Mucosa of gallbladder (tissue), 1 donor: ENCODE measurements at places on chromosomes 7 and 10.

DNA sequence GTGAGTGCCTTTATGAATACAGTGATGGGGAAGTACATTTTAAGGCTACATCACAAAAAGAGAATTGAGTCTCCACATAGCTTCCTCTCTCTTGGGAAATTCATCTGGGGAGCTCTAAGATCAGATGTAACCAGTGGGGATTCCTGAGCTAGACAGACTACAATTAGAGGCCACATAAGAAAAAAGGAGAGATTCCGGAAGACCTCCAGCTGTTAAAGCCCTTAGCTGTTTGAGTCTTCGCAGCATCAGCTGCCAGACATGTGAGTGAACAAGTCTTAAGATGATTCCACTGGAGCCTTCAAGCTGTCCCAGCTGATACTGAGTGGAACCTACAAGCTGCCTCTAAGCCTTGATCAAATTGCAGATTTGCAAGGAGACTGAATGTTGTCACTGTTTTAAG lies 448.5 kb downstream of the NXPH1 start:
- DNase-seq = no peak

DNA sequence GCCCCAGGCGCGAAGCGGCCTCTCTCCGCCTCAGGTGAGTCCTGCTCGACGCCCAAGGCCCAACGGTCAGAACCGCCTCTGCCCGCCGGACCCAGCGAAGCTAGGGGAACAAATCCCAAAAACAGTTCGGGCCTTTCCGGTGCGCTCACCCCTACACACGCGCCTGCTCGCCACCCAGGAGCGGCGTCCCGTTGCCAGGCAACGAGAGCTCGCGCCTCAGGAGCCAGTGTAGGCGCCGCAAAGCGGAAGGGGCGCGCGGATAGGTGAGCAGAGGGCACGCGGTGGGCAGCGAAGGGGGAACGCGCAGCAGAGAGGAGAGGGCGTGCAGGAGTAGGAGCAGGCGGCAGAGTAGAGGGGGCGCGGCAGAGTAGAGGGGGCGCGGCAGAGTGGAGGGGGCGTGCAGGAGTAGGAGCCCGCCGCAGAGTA lies at the start of the genes DYDC1 and DYDC2:
TSS of gene DYDC1 (minus strand) at position 193 of the 426 bp plus-strand sequence. CDS start 4,154 bp downstream, outside the sequence.
TSS of gene DYDC2 (plus strand) at position 219 of the 426 bp plus-strand sequence. CDS start 5,663 bp downstream, outside the sequence.
- DNase-seq = peak; percentile 45

GRCh38 chr10:85863301-85864172 lies 503.1 kb downstream of the GRID1 start:
- no peak for DNase-seq

DNA sequence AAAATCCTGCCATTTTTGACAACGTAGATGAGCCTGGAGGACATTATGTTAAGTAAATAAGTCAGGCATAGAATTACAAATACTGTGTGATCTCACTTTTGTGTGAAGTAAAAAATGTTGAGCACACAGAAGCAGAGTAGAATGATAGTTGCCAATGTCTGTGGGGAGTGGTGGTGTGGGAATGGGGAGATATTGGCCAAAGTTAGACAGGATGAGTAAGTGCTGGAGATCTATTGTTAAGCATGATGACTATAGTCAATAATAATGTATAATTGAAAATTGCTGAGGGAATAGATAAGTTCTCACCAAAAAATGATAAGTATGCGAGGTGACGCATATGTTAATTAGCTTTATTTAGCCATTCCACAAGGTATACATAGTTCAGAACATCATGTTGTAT lies 92.0 kb downstream of the GPR85 start:
- no peak for DNase-seq

GRCh38 chr7:80362010-80362618 lies 149.8 kb downstream of the GNAT3 start:
- DNase-seq = no peak

- peak; percentile 18 for DNase-seq
Observed at GRCh38 chr7:77455321-77455720, 39.2 kb upstream of the GSAP start.

DNA sequence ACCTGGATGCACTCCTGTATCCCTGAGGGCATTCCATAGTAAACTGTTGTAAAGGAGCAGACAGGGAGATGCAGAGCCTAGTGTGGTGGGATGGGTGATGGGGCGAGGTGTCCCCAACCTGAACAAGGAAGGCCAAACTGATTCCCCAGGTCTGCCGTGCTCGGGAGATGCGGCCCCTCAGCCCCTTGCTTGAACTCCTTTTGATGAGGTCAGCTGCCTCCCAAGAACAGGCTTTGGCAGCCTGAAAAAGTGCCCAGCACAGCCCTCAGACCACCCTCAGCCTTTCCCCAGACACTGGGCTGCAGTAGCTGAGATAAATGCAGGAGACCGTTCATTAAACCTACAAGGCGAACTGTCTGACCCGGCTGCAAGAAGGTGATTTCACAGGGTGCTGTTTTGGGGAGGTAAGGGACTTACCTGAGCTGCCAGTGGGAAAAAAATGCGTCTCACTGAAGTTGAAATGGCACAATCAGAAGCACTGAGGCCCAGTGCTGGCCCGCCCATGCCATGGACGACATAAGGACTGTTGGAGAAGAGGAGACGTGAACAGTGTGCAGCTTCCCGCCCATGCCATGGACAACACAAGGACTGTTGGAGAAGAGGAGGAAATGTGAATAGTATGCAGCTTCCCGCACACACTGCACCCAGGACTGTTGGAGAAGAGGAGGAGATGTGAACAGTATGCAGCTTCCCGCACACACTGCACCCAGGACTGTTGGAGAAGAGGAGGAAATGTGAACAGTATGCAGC lies 148.4 kb upstream of the FAM20C start:
- no peak for DNase-seq

- no peak for DNase-seq
Observed at GRCh38 chr10:78000956-78001472, 28.3 kb downstream of the POLR3A start.

DNA sequence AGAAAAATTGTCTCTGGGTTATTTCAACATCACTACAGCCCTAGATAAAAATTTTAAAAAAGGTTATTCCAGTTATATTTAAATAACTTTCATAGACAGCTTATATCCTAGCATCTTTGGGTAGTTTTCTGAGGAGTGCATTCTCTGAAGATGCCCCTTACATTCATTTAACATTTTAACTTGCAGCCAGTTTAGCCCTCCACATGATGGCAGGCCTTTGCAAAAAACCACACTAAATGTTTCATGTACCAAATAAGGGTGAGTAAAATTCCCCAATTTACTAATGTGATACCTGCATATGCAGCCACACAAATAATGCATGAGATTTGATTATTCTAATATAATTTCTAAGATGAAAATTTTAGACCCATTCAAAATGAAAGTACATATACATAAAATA lies 108.4 kb upstream of the ZWINT start:
- DNase-seq = no peak

DNA sequence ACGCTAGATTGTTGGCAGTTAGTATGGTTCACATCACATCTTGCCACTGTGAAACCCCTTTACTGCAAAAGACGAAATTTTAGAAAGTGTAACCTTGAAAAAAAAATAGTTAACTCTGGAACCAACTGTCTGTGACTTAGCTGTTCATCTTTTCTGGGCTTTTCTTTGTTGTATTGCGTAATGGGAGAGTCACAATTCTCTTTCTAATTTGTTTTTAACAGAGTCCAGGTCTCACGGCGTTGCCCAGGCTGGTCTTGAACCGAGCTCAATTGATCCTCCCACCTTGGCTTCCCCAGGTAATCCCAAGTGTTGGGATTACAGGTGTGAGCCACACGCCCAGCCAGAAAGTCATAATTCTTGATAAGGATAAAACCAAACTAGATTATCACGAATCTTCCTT lies 14.5 kb downstream of the UBE3C start:
- DNase-seq = no peak

DNA sequence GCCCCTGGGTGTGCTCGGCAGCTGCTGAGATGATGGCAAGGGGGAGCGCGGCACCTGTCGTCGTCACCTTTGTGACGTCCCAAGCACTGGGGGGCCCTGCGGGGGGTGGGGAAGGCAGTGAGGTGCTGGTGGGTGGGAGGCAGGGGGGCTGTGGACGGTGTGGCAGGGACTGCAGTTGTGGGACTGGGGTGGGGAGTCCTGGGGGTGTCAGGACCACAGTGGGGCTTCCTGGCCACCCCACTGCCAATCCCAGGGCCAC lies 82.2 kb downstream of the DNAJB6 start:
- DNase-seq = no peak

- DNase-seq = no peak
Observed at GRCh38 chr10:116669832-116670644, 49.3 kb downstream of the PNLIPRP2 start.

DNA sequence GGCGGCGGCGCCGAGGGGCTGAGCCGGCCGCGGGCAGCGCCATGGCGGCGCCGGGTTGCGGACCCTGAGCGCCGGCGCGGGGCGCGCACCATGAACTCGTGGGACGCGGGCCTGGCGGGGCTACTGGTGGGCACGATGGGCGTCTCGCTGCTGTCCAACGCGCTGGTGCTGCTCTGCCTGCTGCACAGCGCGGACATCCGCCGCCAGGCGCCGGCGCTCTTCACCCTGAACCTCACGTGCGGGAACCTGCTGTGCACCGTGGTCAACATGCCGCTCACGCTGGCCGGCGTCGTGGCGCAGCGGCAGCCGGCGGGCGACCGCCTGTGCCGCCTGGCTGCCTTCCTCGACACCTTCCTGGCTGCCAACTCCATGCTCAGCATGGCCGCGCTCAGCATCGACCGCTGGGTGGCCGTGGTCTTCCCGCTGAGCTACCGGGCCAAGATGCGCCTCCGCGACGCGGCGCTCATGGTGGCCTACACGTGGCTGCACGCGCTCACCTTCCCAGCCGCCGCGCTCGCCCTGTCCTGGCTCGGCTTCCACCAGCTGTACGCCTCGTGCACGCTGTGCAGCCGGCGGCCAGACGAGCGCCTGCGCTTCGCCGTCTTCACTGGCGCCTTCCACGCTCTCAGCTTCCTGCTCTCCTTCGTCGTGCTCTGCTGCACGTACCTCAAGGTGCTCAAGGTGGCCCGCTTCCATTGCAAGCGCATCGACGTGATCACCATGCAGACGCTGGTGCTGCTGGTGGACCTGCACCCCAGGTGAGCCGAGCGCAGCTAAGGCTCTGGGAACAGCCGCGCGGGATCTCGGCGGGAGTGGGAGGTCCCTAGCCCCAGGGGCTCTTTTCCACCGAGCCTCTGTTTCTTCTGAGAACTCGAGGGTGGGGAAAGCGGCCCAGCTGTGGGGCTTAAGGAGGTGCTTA lies at the start of gene GPR26:
TSS of gene GPR26 (plus strand) at position 38 of the 919 bp plus-strand sequence. CDS start at position 91, 53 bp downstream.
- DNase-seq = no peak

DNA sequence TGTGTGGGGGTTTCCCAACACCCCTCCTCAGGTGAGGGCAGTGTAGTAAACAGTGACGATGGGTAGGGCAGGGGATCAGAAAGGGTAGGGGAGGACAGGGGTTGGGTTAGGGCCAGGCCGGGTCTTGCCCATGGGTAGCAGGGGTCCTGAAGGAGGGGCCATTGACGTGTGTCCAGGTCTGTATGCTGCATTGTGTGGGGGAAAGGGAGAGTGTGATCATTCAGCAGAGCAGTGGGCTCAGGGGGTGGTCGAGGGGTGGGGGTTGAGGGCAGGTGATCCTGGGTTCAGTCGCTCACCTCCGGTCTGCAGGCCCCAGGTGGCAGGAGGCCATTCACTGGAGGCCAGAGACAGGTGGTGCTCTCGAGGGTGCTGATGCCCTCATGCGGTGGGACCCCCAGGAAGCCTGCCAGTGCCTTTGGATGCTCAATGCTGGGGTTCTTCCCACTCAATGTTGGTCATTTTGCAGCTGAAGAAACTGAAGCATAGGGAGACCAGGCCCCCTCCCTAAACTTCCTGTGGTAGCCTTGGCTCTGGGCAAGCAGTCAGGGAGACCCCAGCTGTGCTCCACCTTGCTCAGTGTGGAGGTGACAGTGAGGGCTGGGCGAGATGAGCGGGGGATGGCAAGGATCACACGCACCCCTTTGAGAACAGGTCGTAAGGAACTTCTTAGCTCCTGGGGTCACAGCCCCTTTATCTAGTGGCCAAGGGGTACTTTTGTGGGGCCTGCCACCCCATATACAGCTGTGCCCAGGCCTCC lies 48.8 kb upstream of the CAMK2B start:
- DNase-seq = no peak

GRCh38 chr7:38694326-38694725 lies 63.2 kb upstream of the AMPH start:
- DNase-seq = no peak

DNA sequence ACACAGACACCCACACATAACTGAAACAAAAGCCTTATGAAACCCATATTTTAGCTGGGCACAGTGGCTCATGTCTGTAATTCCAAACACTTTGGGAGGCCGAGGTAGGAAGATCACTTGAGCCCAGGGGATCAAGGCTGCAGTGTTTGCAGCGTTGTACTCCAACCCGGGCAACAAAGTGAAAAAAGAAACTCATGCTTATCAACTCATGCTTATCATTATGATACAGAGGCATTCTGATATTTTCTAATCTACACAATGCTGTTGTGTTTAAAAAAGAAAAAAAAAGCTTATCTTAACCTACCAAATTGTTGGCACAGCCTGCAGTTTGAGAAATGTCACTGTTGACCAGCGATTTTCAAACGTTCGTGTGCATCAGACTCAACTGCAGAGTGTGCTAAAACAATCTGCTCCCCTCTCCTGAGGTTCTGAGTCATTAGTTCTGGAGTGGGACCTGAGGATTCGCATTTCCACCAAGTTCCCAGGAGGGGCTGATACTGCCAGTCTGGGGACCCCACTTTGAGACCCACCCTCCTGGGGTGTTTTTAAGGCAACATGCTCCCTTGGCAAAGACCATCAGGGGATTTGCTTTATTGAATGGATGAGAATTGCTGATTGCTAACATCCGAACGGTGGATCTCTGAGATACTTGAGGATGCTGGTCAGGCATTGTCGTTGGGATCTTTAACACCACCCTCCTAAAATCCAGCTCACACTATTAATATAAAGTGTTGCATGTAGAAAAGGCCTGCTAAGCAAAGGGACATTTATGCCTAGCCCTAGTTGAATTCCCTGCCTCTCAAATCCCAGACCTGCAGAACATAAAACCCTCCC lies 16.2 kb downstream of the CHST3 start:
- DNase-seq = no peak

DNA sequence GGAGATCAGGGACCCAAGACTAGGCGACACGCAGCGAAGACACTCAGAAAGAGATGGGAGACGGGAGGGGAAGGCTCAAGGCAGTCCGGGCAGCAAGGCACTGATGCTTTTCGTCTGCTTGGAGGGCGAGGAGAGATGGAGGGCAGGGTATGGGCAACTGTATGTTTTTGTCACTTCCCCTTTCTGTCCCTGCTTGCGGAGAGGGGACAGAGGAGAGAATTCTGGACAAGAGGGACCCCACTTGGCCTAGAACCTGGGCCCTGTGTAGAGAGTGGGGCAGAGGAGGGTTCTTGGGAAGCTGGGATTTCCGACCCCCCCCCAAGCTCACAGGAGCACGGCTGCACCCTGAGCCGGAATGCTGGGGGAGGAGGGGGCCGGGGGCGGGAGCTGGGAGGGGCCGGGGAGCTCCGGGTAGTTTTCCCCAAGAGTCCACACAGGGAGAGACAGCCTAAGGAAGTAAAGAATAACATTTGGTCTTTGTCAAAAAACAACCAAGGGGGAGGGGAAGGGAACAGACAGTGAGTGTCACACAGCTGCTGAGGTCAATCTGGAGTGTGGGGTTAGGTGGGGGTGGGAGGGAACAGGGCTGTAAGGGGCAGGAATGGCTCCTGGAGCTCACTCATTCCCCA lies 1.8 kb downstream of the LRCH4 start:
- no peak for DNase-seq

GRCh38 chr7:52741670-52742290 lies 293.7 kb upstream of the POM121L12 start:
- no peak for DNase-seq
